Tongue (tissue), 3 donors: ENCODE measurements at places on chromosomes 5 and 9.

DNA sequence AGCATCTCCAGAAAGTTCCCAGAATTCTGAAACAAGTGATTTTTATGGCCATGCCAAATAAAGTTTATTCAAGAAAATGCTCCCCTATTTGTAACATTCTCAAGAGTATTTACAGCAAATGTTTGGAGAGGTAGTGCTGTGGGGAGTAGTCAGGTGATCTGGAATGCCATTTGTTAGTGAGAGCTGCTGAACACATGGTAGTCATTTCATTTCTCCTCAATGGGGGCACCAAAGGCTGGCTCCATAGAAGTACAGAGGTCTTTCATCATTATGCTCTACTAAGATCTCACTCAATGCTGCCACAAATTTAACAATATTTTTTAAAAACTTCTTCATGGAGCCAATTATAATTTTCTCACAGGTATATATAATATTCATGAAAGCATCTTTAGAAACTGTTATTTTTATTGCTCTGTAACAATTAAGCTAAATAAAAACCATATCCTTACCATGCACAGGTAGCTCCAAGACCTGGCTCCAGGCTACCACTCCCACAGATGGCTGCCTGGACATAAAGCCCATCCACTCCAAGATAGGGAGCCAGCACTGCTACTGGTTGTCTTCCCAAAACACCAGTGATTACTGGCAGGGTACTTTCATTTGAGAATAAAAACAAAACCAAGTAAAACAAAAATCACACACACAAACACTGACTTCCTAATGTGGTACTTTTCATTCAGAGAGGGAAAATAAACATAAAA lies 200.8 kb downstream of the PLK2 start:
- no peak for DNase-seq

- peak; percentile 53 for DNase-seq
Measured at GRCh38 chr9:134531220-134531970, 110.2 kb upstream of the COL5A1 start.

DNA sequence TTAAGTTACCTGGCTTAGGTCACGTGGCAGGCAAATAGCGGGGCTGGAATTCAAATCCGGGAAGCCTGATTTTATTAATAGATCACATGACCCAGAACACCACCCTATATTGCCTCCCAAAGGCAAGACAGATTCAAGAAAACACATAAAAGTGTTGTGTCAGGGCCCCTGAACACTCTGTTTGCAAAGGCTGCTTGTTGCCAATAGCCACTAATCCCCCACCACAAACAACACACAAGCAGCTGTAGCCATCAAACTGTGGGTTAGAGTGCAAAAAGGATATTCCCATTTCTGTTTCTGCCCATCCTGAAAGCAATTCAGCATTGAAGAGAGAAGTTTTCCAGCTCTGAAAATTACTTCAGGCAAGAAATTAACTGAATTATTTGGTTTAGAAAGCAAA lies 358.9 kb upstream of the RFX3 start:
- DNase-seq = peak; percentile 61

GRCh38 chr5:180689071-180689694 lies 39.8 kb upstream of the FLT4 start:
- peak; percentile 39 for DNase-seq

DNA sequence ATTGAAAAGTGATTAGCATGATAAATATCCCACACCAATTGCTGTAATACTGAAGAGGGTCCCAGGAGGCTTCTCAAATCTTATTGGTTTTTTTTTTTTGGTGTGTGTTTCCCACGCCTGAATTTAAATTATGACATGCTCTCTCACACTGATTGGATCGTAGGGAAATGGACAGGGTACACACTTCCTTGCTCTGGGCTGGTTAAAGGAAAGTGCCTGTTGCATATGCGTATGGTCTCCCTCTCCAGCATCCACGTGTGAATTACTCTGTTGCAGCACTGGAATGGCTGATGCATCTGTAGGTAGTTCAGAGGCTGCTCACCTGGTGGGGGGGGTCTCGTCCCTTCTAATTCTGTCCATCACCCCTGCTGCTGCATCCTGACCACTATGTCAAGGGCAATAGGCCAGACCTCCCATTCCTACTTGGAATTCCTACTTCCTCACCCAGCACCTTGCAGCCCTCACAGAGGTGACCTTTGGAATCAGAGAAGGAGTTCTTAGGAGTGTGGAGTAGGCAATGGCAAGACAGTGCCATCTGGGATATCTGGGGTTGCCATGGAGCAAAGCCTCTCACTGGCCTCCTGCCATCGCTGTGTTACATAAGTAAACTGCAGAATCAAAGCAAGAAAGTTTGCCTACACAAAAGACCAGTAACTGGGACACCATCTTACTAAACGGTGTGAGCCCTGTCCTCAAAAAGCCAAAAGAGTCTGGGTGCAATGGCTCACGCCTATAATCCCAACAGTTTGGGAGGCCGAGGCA lies 71.4 kb upstream of the FBXW11 start:
- DNase-seq = no peak
